ENCODE measurements at places on chromosomes 6 and 20. TPM values are rescaled to one million over a fixed set of nuclear protein-coding genes. Genes with fewer than 3 reads are reported as not detected.

GRCh38 chr20:38298768-38299288, 5.1 kb upstream of the BPI start:
- peak; percentile 96 for DNase-seq
- H3K27ac ChIP-seq = peak overlapping the region; percentile 74
- H3K27me3 ChIP-seq = no peaks in the 10 kb centered on the region
- no peaks in the 10 kb centered on the region for H3K36me3 ChIP-seq

DNA sequence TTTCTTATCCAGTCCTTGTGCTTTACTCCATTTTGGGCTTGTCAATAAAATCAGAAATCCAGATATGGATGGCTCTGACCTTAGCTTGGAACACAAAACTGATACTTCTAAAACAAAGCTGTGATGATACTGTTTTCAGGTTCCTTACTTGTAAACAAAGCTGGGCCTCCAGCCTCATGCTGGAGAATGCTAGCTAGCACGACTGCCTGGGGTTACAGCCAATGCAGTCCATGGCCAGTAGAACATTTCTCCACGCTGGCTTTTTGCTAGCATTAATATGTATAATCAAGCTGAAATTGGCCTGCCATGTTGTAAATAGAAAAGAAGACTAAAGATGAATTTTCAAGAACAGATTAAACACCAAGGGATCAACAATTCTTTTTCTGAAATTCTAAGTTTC, 63.9 kb downstream of the MTHFD1L start:
- H3K27me3 ChIP-seq = no peaks in the 10 kb centered on the region
- H3K4me1 ChIP-seq = peaks cover 13% of the 10 kb centered on the region
- DNase-seq = no peak
- no peaks in the 10 kb centered on the region for H3K36me3 ChIP-seq
- no peak overlapping the region for H3K4me3 ChIP-seq
- H3K27ac ChIP-seq = no peak overlapping the region

GRCh38 chr6:86357877-86358276, 579.5 kb upstream of the HTR1E start:
- H3K36me3 ChIP-seq = no peaks in the 10 kb centered on the region
- H3K27ac ChIP-seq = no peak overlapping the region
- no peak for DNase-seq
- no peak overlapping the region for H3K4me3 ChIP-seq

GRCh38 chr6:160005861-160006540, 37.1 kb downstream of the IGF2R start:
- no peak overlapping the region for H3K27ac ChIP-seq
- peaks cover 13% of the 10 kb centered on the region for H3K4me1 ChIP-seq
- H3K36me3 ChIP-seq = no peaks in the 10 kb centered on the region
- no peaks in the 10 kb centered on the region for H3K27me3 ChIP-seq
- no peak for DNase-seq

GRCh38 chr6:36224918-36225461, 28.4 kb downstream of the BRPF3 start:
- no peaks in the 10 kb centered on the region for H3K4me1 ChIP-seq
- no peak overlapping the region for H3K4me3 ChIP-seq
- peak; percentile 40 for DNase-seq
- peaks cover 96% of the 10 kb centered on the region for H3K36me3 ChIP-seq
- no peaks in the 10 kb centered on the region for H3K27me3 ChIP-seq
- H3K27ac ChIP-seq = no peak overlapping the region

- peak within 1 kb of the TSS; percentile 82 for H3K27ac ChIP-seq
- peaks cover 11% of the 10 kb centered on the region for H3K4me1 ChIP-seq
- H3K36me3 ChIP-seq = no peaks in the 10 kb centered on the region
- H3K4me3 ChIP-seq = peak within 1 kb of the TSS; percentile 55
- DNase-seq = peak; percentile 76
- peaks cover 7% of the 10 kb centered on the region for H3K27me3 ChIP-seq
Observed at GRCh38 chr20:38260378-38261053, at the start of gene KIAA1755. TSS of gene KIAA1755 (minus strand) at chr20:38260735. CDS start at chr20:38260500, 235 bp downstream.

DNA sequence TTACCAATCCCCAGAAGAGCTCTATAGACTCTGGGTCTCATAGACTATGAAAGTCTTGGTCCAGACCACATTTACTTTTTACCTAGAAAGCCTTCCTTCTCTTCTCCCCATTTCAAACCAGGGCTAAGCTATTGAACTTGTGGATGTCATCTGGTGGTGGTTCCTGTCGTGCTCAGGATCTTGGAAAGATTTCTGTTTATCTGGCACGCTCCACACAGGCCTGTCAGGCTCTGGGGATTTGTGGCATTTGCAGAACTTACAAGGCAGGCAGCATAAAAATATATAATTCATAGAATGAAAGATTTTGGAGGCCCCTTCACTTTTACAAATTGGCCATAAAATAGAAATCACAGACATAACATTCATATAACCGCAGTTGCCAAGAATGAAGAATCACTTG, 188.1 kb downstream of the UST start:
- H3K27me3 ChIP-seq = no peaks in the 10 kb centered on the region
- peaks cover 40% of the 10 kb centered on the region for H3K4me1 ChIP-seq
- no peaks in the 10 kb centered on the region for H3K36me3 ChIP-seq
- no peak overlapping the region for H3K27ac ChIP-seq

DNA sequence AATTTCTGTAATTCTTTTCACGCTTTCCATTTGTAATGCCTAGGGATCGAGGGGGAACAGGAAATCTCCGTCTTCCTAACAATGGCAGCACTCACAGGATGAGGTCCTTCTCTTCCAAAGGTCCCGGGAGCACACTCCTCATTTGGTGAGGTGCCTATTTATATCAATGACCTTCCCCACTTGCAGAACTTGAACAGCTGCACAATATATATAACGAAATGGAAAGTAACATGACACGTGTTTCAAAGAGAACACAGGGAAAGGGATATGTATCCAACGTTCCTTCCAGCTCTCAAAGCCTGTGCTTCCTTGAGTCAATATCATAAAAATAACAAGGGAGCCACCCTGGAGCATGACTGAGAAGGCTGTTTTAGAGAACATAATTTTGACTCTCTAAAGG, 78.6 kb upstream of the RBM24 start:
- H3K36me3 ChIP-seq = no peaks in the 10 kb centered on the region
- no peak overlapping the region for H3K27ac ChIP-seq
- no peaks in the 10 kb centered on the region for H3K4me1 ChIP-seq
- DNase-seq = no peak

GRCh38 chr6:31090275-31090972, 22.0 kb downstream of the C6orf15 start:
- H3K27ac ChIP-seq = no peak overlapping the region
- H3K27me3 ChIP-seq = no peaks in the 10 kb centered on the region
- H3K4me3 ChIP-seq = no peak overlapping the region
- no peaks in the 10 kb centered on the region for H3K4me1 ChIP-seq

DNA sequence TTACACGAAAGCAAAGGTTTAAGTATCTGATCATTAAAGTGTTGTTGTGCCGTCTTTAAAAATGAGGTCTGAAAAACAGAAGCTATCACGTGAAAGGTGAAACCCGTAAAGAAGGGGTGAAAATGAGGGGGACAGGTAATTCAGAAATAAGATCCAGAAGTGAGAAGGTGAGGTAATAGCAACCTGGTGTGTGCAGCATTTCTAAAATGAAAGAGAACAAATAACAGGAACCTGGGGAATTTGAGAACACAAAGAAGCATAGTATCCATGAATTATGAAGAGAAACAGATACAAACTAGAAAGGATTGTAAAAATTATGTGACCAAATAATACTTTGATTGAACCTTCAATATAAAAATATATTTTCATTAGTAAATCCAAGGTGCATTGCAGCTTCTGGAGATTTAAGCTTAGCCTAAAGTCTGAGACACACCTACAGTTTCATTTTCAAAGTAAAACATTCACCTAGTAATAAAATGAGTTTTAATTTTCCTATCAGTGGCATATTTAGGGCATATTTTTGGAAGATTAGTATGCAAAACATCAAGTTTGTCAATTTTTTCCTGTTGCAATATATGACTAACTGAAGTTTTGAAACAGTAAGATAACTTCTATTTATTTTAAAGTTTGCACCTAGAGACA, 1.4 kb downstream of the HEY2 start:
- H3K36me3 ChIP-seq = no peaks in the 10 kb centered on the region
- H3K4me3 ChIP-seq = peak overlapping the region; percentile 69
- no peaks in the 10 kb centered on the region for H3K27me3 ChIP-seq
- no peak for DNase-seq
- peaks cover 13% of the 10 kb centered on the region for H3K4me1 ChIP-seq

GRCh38 chr6:88813045-88813444, 150.4 kb downstream of the RNGTT start:
- no peak overlapping the region for H3K4me3 ChIP-seq

DNA sequence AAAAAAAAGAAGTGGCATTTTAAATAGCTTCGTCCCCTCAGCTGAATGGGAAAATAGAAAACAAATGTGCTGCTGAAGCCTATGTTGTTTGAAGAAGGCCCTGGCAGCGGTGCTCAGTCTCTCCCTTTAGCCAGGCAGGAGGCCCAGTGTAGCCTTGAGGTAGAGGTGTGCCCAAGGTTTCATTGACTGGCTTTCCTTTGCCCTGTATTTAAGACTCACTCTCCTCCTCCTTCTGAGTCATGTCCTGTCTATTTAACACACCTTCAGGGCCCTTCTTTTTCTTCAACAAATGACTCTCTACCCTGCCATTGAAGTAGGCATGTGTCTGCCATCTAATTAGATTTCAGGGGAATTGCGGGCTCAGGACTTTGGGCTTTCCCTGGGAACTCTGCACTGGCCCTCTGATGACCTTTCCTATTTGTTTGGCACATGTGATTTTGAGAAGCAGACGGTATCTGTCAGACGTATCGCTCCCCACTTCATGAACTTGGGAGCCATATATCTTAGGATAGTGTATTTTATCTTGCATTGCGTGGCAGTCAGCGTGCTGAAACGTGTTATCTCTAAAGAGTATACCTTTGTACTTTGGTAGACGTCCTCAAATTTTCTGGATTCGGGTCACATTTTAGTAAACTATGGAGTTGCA, 4.3 kb downstream of the TJAP1 start:
- no peak overlapping the region for H3K27ac ChIP-seq
- H3K36me3 ChIP-seq = no peaks in the 10 kb centered on the region
- DNase-seq = no peak
- no peaks in the 10 kb centered on the region for H3K27me3 ChIP-seq
- peaks cover 31% of the 10 kb centered on the region for H3K4me1 ChIP-seq

- no peak for DNase-seq
- H3K27ac ChIP-seq = no peak overlapping the region
- H3K36me3 ChIP-seq = no peaks in the 10 kb centered on the region
- H3K4me3 ChIP-seq = no peak overlapping the region
Observed at GRCh38 chr20:37798312-37798711, 104.5 kb downstream of the CTNNBL1 start.

DNA sequence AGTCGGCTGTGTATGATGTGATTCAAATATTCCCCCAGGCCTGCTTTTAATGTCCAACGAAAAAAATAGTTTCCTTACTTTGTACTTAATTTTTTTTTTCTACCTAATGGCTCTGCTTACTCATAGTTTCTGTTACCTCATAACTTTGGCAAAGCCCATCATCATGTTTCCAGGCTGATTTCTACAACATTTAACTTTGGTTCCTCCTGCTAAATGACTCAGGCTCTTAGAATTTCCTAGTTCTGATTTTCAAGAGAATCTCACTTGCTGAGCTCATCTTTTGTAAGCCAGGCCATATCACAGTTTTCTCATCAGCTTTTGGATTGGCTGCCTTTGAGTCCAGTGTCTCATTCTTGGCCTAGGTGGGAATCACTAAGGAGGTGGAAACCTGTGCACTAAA, 323.1 kb downstream of the HDGFL1 start:
- no peaks in the 10 kb centered on the region for H3K36me3 ChIP-seq
- no peaks in the 10 kb centered on the region for H3K27me3 ChIP-seq
- no peaks in the 10 kb centered on the region for H3K4me1 ChIP-seq

Gene KIF6
- total RNA-seq = 0.55 TPM

Gene PSMG4
- total RNA-seq = 26.4 TPM

Gene TRIM40
- total RNA-seq = not detected

Gene SLC35D3
- 0.16 TPM for total RNA-seq
